IMR-90 (cell line): ENCODE measurements at places on chromosomes 6 and 20. TPM values are rescaled to one million over a fixed set of nuclear protein-coding genes. Genes with fewer than 3 reads are reported as not detected.

Gene MAFB
- total RNA-seq, result not detected in 2 replicates

DNA sequence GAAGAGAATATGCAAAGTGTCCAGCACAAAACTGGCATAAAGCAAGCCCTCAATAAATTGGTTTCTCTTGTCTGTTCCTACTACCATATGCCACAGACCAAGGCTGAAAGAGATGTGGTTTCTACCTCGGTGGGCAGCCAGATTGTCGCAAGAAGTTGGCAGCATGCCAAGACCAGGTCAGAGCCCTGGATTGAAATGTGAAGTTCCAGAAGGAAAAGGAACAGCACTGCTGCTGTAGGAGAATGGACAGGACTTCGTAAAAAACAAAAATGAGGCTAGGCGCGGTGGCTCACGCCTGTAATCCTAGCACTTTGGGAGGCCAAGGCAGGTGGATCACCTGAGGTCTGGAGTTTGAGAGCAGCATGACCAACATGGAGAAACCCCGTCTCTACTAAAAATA is 22.1 kb downstream of the MRPL14 start:
- no peak for DNase-seq
- peaks cover 14% of the 10 kb centered on the region for H3K4me1 ChIP-seq
- H3K36me3 ChIP-seq, result peaks cover 38% of the 10 kb centered on the region

GRCh38 chr20:4225745-4226144 is 210.4 kb upstream of the RNF24 start:
- no peaks in the 10 kb centered on the region for H3K36me3 ChIP-seq
- peak; percentile 98 for DNase-seq
- H3K4me1 ChIP-seq, result peaks cover 14% of the 10 kb centered on the region
- no peak overlapping the region for H3K4me3 ChIP-seq
- H3K27ac ChIP-seq, result no peak overlapping the region
- no peaks in the 10 kb centered on the region for H3K27me3 ChIP-seq

GRCh38 chr6:33754222-33754621 is 7.5 kb upstream of the IP6K3 start:
- H3K4me1 ChIP-seq, result peaks cover 28% of the 10 kb centered on the region
- DNase-seq, result no peak
- H3K4me3 ChIP-seq, result no peak overlapping the region
- no peak overlapping the region for H3K27ac ChIP-seq

DNA sequence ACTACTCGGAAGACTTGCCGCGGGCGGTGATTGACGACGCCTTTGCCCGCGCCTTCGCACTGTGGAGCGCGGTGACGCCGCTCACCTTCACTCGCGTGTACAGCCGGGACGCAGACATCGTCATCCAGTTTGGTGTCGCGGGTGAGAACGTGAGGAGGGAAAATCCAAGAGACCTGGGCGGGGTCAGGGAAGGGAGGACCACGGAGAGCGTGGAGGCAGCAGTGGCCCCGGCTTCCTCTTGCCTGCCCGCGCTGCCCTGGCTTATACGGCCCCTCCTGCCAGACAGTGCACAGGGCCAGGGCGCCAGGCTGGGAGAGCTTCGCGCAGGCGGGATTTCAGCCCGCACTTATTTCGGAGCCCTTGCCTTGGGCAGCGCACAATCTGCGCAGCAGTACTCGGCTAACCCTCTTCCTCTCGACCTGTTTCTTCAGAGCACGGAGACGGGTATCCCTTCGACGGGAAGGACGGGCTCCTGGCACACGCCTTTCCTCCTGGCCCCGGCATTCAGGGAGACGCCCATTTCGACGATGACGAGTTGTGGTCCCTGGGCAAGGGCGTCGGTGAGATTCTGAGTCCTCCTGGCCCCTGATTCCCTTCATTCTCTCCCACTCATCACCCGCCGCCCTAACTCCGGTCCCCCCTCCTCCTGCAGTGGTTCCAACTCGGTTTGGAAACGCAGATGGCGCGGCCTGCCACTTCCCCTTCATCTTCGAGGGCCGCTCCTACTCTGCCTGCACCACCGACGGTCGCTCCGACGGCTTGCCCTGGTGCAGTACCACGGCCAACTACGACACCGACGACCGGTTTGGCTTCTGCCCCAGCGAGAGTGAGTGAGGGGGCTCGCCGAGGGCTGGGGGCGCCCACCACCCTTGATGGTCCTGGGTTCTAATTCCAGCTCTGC is 2.0 kb downstream of the MMP9 start:
- no peak overlapping the region for H3K4me3 ChIP-seq
- peak; percentile 7 for DNase-seq
- no peaks in the 10 kb centered on the region for H3K36me3 ChIP-seq
- no peak overlapping the region for H3K27ac ChIP-seq
- H3K27me3 ChIP-seq, result peaks cover 71% of the 10 kb centered on the region
- no peaks in the 10 kb centered on the region for H3K4me1 ChIP-seq

Gene GGTLC1
- not detected in 2 replicates for total RNA-seq

Gene TRMT11
- total RNA-seq, result 19.0 and 29.7 TPM in 2 replicates

- no peaks in the 10 kb centered on the region for H3K27me3 ChIP-seq
- H3K36me3 ChIP-seq, result no peaks in the 10 kb centered on the region
- H3K4me3 ChIP-seq, result no peak overlapping the region
- DNase-seq, result no peak
Observed at GRCh38 chr6:77844822-77845221, 192.0 kb downstream of the MEI4 start.
